ENCODE measurements at places on chromosomes 1 and 21.

DNA sequence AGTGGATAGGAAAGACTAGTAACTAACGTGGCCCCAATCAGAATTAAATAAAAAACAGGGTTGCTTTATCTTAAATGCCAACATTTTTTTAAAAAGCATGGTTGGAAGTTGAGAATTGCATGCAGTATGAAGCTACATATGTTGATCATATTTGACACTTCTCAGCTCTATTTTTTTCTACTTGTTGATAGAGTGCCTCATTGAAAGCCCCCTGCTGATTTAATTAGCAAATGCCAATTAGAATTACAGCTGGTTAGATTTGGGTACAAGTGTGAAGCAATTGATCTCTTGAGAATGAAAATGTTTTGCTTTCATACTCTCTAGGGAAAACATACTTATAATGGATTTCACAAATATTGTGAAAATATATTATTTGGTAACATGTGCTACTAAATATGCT is 40.5 kb downstream of the CHD1L start:
- DNase-seq, result no peak

- DNase-seq, result no peak
Measured at GRCh38 chr1:90728502-90729287, 11.6 kb upstream of the BARHL2 start.

GRCh38 chr1:61851849-61852669 is 109.8 kb downstream of the PATJ start:
- DNase-seq, result peak; percentile 70

DNA sequence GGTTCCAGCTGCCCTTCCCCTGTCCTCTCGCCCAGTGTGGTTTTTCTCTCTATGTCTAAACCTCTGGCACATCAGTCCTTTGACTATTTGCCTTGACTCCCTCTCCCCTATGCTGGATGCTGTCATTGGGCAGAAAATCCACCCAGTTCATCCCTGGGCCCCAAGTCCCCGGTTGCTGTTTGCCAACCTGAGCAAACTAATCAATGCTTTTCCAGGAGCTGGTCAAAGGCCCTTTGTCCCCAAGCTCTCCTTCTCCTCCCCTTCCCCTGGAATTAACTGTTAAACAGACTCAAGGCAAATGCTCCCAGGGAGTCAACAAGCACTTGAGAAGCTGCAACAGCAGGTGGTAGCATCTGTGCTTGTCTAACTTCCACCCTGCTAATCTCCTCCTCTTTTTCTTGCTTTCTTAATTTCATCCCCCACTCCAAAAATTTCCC is 102.7 kb downstream of the LMX1A start:
- no peak for DNase-seq

GRCh38 chr1:79150576-79150975 is 144.0 kb upstream of the ADGRL4 start:
- DNase-seq, result no peak

DNA sequence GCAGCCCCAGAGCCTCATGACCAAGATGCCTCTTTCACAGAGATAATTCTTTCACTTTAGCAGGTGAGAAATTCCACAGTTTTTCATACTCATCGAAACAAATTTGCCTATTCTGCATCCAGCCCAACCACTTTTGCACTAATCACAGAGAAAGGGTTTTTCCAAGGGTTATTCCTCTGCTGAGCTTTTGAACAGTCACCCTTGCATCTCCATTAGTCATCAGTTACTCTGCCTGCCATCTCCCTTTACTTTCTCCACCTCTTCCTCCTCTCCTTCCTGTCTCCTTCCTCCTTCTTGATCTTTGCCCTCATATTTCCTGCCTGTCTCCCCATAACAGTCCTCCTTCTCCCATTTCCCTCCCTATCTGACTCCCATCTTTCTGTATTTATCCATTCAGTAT is 43.9 kb downstream of the FH start:
- no peak for DNase-seq

- no peak for DNase-seq
Measured at GRCh38 chr1:40047276-40047675, 6.7 kb downstream of the CAP1 start.

DNA sequence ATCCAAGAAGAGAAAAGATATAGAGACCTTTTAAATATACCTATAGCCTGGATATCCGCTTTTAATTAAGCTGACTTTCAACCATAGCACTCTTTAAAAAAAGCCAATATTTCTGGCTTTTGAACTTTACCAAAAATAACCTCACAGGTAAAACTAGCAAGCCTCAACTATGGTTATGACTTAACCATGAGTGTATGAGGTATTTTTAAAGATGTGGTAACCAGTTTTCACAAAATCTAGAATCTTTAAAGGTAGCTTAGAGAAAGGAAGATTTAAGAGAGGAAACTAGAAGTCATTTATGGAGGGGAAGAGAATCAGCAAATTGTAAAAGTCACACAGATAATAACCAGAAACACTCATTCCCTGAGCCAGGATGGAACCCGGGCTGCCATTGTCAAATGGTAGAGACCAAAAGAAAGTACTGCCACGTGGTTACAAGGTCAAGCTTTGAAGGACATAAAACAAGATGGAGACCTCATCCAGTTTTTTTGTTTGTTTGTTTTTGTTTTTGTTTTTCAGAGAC is 288.4 kb upstream of the RGS18 start:
- DNase-seq, result no peak

DNA sequence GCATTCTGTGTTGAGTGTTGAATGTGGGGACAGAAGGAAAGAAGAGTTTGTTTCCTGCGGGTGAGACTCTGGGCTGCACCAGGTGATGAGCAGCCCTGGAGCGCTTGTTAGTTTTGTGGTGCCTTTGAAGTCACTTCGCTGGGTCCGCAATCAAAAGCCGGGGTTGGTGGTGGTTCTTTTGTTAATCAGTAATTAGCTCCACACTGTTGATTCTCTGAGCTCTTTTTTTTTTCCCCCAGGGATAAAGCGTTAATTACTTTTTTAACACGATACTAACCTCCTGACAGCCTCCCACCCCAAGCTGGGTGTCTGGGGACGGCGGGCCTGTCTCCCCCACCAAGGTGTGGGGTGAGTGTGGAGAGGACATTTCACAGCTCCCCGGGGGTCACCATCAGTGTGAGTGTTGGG is 56.6 kb downstream of the AGPAT3 start:
- no peak for DNase-seq

- peak; percentile 81 for DNase-seq
Measured at GRCh38 chr1:92990828-92991227, 29.6 kb upstream of the DIPK1A start.

DNA sequence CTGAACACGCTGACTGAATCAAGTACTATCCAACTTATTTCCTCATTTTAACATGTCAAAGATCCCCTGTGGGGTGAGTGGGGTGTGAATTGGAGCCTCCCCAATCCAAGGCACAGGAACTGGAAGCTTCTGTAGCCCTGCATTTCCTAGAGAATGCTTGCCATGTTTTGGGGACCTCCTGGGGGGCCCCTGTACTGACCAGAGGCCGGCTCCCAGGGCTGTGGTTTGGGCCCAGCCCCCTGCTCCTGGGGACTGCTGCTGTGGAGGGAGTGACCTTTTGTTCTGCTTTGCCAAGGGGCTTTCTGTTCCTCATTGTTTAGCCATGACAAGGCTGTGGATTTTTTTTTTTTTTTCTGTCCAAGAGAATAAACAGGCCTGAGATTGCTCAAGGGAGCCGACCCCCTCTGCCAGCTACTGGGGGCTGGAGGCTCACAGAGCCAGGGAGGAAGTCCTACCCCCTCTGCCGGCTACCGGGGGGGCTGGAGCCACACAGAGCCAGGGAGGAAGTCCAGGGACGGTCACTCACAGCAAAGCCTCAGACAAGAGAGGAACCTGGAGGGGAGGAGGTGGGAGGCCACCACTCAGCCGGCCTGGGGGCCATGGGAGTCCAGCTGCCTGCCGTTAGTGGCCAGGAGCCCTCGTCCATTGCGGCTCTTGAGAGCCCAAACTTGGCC is 17.4 kb downstream of the TNFRSF1B start:
- DNase-seq, result no peak

GRCh38 chr1:40633931-40634376 is 31.5 kb downstream of the RIMS3 start:
- no peak for DNase-seq

GRCh38 chr1:7652515-7653098 is 118.5 kb upstream of the VAMP3 start:
- DNase-seq, result no peak

GRCh38 chr1:212457740-212458338 is 25.1 kb downstream of the NENF start:
- peak; percentile 42 for DNase-seq

- no peak for DNase-seq
Measured at GRCh38 chr1:5265438-5266075, 611.1 kb downstream of the AJAP1 start.

GRCh38 chr1:235077163-235077540 is 51.5 kb downstream of the TOMM20 start:
- no peak for DNase-seq

- no peak for DNase-seq
Measured at GRCh38 chr1:62208970-62209369, 14.3 kb downstream of the L1TD1 start.

DNA sequence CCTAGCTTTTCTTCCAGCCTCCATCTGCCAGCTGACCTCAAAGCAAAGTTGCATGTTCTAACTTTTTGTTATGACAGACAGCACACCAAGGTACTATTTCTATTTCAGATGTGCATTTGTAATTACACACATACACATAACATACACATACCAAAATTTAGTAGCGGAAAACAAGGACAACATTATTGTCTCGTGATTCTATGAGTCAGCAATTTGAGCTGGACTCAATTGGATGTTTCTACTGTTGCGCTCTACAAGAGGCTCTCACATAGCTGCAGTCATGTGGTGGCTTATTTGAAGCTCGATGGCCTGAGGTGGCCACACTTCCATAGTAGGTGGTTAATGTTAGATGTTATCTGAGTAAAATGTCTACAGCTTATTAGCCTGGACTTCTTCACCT is 1010.1 kb upstream of the B3GALT2 start:
- DNase-seq, result no peak

DNA sequence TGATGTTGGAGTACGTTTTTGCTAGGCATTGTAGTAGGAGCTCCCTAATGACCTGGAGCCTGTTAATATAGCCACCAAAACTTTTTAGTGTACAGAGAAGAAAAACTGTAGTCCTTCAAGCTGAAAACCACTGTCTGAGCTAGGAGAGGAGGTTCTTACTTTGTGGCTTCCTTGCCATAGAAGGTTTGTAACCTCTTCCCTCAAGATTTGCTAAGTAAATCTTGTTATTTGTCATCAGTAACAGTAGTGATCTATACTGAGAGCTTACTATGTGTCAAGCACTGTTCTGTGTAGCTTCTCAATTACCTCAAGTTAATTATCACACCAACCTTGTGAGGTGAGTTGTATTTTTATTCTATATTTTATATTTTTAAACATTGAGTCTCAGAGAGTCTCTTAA is 21.2 kb upstream of the LRRC8C start:
- DNase-seq, result no peak

DNA sequence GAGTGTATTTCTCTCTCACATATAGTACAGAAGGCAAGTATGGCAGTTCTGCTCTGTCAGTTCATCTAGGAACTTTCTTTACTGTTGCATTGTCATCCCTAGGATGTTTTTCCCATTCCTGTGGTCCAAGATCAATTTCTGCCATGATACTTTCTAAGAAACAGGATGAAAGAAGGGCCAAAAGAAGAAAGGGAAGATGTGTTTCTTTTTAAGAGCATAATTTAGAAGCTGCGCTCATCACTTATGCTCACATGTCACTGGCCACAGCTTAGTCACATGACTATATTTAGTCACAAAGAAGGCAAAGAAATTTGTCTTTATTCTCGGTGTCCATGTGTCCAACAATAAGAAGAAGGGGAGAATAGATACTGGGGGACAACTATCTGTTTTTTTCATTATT is 7.0 kb upstream of the MAST2 start:
- DNase-seq, result no peak

GRCh38 chr1:245605480-245606156 is 450.8 kb downstream of the KIF26B start:
- DNase-seq, result no peak

GRCh38 chr1:64010316-64010715 is 193.1 kb upstream of the UBE2U start:
- no peak for DNase-seq

- no peak for DNase-seq
Measured at GRCh38 chr1:179824265-179824664, 53.3 kb downstream of the TOR1AIP2 start.

DNA sequence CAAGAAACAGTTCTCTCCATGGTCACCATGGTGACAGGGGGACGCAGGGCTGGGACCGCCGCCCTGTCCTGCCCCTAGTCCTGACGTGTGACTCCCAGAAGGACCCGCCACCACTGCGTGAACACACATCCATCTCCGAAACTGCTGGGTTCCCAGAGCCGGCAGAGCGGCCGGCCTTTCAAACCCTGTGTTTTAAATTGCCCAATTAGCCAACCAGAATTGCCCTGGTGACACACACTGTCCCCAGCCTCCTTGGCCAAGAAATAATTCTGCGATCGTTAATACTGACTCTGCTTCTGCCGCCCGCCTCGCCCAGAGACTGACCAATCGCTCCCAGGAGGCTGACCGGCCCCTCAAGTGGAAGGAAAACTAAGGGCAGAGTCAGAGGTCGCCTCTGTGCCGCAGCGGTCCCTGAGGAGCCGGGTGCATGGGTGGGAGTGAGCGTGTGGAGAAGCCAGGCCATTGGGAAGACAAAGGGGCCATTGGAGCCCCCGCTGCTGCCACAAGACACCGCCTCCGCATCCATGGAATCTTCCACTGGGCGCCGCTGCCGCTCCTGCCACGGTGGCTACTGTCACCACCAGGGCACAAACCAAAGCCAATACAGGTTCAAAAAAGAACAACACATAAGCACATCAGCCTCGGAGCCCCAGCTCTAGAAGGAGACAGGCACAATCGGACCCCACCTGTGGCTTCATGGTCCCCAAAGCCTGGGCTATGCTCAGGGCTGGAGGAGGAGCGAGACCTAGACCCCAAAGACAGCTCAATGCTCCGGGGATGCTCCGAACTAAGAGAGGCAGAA is 273.2 kb downstream of the NPHP4 start:
- no peak for DNase-seq

DNA sequence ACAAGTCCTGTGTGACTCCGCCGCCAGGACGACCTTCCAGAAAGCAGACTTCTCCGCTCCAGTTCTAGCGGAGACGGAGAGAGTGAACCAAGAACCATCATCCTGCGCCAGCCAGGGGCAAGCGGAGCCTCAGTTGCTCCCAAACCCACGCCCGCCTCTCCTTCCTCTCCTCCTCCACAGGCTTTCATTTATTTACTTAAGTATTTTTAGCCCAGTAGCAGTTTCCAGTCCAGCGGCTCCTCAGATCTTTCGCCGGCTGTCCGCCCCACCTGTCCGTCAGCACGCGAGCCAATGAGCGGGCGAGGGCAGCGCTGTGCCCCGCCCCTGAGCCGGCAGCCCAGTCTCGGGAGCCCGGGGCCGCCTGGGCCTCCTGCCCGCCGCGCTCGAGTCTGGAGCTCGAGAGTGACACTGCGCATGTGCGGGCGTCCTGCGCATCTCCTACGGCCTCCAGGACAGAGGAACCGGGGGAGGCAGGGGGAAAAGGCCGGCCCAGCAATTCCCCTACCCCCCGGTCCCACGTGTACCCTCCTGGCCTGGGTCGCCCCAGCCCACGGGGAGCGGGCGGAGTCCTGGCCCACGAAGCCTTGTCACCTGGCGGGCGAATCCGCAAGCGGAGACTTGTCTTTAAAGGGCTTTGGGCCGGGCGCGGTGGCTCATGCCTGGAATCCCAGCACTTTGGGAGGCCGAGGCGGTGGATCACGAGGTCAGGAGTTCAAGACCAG is at the start of gene FALEC:
Gene FALEC (plus strand): TSS at position 425 of the 722 bp plus-strand sequence.
- DNase-seq, result peak; percentile 93

Measured in NCI-H2029 (cell line).